ENCODE measurements at places on chromosomes 13 and 19.
A peak's percentile ranks its signal among the peaks of the same experiment; 100 is the strongest.

DNA sequence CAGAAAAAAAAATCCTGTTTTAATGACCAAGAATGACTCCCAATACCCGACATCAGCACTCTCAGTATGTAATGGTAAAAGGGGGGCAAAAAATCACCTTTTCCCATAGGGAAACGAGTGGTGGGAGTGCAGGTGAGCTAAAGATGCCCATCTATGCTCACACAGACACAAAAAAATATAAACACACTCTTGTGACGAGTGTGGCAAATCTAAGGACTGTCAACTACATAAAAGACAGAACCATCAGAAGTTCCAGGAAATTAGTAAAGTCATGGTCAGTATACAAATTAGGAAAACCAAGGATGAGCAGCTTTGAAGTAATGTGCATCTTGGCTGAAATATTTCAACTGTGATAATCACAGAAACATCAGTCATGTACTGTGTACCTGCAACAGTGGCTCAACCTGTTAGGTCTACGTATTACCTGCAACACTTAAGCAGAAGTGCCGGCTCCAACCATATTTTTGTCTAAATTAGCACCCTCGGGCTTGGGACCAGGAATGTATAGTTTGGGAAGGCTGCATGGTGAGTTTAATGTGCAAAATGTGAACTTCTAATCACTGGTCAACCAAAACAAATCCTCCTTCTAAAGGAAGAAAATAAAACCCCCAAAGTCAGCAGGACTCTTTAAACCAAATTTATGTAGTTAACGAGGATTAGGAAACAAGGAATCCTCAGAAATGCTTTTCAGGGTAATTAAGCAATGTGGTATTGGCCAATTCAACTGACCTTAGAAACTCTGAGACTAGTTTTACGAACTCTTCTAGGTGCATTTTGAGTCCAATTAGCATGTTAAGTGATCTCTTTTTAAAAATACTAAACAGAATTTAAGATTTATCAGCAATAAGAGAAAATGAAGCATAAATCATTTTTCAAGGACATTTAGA, 24.3 kb downstream of the ANKRD10 start:
- no peak for DNase-seq

- no peak for DNase-seq
Measured at GRCh38 chr13:46594374-46595078, 41.6 kb downstream of the LRCH1 start.

GRCh38 chr19:16293118-16294091, 31.2 kb upstream of the KLF2 start:
- DNase-seq, result no peak

DNA sequence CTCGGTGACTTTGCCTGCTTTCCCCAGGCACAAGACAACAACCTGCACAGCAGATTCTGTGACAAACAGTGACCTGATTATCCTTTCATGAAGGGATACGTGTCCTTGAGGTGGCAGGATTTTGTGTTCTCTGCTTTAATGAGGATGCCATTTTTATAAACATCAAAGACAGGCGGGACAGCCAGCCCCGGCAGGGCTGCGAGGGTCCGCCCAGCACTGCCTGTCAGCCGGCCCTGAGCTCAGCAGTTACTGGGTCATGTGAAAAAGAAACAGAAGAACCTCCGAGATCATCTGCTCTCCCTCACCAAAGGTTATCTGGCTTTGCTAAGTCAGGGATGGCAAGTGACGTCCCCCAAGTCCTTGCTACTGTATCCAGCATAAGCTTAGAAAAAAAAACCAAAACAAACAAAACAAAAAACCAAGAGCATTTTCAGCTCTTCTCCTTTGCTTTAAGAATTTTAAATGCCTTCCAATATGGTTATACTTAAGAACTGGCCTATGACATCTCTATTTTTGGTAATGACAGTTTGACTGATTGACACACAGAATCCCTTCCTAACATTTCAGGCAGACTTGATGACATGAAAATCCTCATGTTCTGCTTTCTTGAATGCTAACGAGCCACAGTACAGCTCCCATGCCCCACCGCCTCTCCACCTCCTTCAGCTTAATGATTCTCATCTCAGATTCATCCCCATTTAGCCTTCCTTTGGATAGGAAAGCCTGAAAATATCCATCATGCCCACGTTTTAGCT, 666.6 kb upstream of the ARGLU1 start:
- DNase-seq, result no peak

DNA sequence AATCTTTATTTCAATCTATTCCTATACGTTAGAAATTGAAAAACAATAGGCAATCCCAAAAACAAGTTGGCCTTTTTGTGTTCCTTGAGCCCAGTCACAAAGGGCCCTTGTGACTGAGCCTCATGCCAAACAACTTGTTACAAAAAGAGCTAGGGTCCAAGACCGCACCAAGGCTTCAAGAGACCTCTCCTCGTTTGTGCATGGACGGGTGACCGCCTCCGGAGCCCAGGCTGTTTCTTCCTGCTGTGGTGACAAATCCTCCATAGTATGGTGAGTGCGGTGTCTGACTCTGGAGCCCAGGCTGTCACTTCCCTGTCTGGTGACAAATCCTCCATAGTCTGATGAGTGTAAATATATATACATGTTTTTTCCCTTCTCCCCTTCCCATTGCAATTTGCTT, 63.7 kb downstream of the ZNF93 start:
- DNase-seq, result no peak

DNA sequence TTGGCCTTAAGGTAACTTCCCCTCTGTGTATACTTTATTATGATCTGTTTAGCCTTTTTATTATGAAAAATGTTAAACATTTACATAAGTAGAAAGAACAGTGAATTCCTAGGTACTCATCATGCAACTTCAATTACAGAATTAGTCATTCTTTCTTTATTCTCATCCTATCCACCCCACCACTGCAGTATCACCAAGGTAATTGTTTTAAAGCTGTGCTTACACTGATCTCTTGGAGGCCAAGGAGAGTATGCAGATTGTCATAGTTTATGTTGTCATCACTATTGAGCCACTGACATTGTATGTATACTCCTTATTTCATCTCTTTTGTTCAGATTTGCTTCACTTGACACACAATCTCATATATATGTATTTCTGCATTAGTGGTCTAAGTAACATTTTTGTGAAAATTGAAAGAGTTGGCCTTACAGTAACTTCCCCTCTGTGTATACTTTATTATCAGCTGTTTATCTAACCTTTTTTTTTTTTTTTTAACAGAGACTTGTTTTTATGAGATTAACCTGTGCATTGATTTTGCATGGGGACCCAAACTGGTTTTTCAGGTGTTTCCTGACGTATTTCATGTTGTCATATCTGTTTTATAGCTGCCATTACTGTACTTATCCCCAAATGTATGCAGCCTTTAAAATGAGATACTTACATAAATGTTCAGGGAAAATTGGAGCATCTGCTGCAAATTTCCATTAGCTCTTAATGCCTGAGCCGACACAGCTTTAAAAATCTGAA, 4.5 kb downstream of the ZNF507 start:
- no peak for DNase-seq

GRCh38 chr13:21228738-21229137, 52.3 kb downstream of the MRPL57 start:
- DNase-seq, result no peak

GRCh38 chr19:33456845-33457220, 64.8 kb downstream of the PEPD start:
- no peak for DNase-seq

DNA sequence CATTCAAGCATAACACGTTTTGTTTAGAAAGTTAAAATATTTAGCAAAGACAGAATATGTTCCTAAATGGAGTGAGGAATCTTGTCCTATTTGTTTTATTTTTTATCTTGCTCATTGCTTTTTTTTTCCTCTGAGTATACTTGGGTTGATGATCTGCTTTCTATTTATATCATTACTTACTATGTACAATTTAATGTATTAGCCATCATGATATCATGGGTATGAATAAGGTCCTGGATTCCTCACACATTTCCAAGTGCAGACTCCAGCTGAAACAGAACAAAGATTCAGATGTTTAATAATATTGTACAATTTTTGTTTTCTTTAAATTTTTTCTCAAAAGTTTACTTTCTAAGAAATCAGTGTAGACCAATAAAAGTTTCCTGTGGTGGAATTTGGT, 388.2 kb downstream of the GPC6 start:
- DNase-seq, result no peak

DNA sequence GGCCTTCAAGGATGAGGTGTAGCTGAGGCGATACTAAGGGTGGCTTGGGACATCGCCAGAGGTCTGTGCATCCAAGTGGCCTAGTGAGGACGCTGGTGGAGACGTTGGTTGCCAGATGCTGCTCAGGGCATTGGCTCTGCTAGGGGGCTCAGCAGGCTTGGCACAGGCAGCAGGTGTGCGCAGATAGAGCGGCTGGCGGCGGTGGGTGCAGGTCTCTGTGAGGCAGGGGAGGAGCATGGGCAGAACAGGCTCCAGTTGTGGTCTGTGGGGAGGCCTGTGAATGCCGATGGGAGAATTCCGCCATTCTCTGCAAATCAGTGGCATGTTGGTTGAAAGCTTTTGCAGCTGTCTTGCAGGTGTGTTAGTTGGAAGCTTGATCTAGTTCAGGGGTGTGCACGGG, 21.2 kb downstream of the PRAM1 start:
- peak; percentile 29 for DNase-seq

GRCh38 chr13:24284889-24285565, 24.4 kb upstream of the C1QTNF9 start:
- DNase-seq, result no peak

DNA sequence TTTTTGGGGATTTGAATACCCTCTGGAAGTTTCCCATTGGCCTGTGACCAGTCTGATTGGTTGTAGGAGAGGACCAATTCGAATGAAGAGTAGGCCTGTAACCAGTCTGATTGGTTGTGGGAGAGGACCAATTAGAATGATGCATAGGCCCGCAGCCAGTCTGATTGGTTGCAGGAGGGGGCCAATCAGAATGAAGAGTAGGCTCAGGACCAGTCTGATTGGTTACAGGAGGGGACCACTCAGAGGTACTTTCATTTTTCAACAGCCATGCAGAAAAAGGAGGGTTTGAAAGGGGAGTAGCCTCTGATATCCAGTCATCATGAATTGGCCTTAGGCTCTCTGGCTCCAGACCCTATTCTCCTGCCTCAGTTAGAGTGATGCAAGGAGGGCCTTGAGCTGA, 30.4 kb upstream of the SLC1A5 start:
- no peak for DNase-seq

GRCh38 chr13:73327579-73327978, 268.8 kb downstream of the KLF5 start:
- no peak for DNase-seq

DNA sequence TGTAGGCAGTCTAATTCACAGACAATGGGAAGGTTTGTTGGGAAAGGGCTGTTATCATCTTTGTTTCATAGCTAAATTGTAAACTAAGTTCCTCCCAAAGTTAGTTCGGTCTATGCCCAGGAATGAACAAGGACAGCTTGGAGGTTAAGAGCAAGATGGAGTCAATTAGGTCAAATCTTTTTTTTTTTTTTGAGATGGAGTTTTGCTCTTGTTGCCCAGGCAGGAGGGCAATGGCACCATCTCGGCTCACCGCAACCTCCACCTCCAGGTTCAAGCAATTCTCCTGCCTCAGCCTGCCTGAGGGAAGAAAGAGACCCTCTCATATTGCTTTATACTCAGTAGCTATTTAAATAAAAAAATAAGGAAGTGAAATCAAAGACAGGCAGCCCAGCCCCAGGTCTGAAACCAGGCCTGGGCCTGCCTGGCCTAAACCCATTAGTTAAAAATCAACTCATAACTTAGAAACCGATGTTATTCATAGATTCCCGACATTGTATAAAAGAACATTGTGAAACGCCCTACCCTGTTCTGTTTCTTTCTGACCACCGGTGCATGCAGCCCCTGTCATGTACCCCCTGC, 297.4 kb upstream of the SGCG start:
- DNase-seq, result no peak

DNA sequence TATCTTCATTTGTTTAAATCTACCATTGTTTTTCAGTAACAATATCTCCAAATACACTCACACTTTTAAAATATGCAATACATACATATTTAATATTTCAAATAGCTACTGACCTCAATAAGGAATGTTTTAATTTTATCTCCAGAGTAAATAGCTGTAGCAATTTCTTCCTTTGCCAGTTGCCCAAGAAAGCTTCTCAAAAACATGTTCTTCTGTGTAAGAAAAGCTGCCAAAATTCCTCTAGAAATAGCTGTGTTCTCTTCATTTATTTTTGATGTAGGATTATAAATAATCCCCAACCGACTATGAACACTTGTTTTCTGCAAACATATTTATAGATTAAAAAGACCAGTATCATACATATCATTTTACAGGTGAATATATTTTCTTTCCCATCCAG, 150.5 kb downstream of the UGGT2 start:
- DNase-seq, result no peak

GRCh38 chr19:996051-996838, 4.0 kb upstream of the GRIN3B start:
- DNase-seq, result peak; percentile 87

- DNase-seq, result no peak
Measured at GRCh38 chr13:46948338-46948737, 51.5 kb upstream of the HTR2A start.

DNA sequence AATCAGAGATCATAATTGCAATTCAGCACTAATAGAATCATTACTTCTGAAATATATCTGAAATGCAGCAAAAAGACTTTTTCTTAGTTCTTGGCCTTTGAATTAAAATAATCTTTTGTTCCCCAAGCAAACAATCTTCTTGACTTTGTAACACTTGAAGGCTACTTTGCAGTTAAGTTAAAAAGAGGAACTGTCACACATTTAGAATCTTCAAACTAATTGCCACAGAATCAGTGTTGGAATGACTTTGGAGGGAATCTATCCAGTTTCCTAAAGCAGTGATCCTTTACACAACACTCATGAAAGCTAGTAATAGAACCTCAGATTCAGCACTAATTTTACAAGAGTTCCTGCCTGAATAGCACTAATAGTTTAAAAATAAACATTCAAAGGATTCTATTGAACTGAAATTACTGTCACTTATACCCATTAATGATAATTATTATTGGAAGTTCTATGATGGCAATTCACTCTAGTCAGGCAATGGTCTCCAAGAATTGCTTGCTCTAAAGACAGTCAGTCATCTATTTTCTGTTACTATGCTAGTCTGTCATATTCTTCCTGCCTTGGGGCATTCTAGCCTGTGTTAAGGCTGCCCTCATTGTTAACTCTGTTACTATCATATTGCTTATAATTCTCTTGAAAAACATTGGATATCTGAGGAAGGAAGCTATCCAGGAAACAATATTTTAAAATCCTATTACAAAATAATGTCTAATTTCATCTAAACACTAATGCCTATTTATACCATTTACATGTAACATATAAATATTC, 362.4 kb downstream of the DIAPH3 start:
- DNase-seq, result no peak

DNA sequence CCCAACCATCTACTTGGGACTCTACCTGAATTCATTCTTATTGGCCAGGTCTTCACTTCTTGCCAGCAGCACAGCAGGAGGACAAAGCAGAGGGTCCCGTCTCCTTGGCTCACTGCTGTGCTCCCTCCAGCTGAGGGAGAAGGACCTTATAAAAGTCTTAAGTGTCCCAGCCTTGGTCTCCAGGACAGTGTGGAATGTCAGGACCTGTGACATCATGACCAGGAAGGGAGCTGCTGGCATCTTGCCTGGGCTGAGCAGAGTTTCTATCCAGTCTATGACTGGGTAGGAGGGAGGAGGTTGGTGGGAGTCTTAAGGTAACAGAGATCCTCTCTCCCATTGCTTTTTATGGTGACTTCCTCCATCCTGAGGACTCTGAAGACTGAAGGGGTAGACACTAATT, 56.6 kb upstream of the ANKRD10 start:
- no peak for DNase-seq

Data from naive thymus-derived CD8-positive, alpha-beta T cell (primary cell).